ENCODE measurements at places on chromosomes 7 and 10.

- DNase-seq, result no peak
Measured at GRCh38 chr10:27252267-27253000, 11.8 kb upstream of the ACBD5 start.

DNA sequence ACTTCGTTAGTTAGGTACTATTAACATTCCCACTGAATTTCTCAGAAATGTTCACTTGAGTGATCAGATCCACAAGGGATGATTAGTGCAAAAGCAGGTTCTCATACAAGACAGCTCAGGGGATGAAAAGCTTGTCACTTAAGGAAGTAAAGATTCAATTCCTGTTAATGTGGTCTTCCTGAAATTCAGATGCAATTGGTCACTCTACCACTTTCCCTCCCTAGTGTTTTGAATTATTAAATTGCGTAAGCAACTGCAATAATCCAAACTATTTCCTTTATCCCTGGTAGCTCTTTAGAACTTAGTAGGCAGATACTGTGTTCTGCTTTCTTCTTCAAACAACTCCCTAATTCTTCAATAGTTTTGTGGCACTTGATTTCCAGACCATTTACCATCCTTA, 121.4 kb downstream of the MAGI2 start:
- DNase-seq, result peak; percentile 5

DNA sequence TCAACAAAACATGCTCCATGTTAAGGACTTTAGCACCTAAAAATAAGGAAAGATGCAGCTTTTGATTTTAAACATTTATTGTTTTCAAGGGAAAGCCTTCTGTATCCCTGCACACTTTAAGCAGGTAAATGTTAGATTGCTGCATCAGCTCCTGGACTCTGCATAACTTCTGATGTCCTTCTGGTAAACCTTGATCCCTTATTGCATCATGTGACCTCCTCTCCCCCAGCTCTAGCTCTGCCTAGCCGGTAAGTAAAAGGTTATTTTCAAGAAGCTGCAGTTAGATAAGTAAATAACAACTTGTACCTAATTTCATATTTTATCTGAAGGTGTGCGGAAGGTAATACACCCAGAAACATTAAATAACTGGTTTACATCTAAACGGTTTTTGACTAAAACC, 37.5 kb downstream of the PDK4 start:
- no peak for DNase-seq

- DNase-seq, result peak; percentile 84
Measured at GRCh38 chr10:97518301-97519043, 19.7 kb downstream of the UBTD1 start.

DNA sequence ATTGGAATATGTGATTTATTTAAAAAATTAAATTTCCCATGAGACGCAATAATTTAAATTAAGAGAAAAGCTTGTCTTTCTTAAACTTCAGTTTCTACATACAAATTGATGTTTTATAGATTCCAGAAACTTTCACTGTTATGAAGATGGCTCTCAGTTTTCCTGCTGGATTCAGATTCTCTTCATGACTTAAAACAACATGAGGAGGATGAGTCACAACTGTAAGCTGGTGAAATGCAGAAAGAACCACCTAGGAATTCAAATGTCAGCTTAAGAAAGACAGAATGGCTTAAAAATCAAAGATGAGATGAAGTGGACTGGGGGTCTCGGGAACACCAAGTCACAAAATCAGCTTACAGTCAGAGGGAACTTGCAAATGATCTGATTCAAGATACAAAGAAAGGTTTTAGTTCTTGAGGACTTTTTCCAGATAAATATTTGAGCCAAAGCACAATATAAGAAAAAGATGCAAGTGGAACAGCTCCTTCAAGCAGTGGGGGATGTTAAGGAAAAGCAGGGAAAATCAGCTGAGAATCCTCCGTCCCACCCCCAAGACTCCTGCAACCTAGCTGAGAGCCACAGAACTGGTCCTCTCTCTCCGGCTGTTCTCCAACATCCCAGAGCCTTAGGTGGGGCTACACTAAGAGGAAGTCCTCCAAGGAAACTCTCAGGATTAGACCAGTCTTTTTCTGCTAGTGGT, 279.8 kb downstream of the KCNMA1 start:
- peak; percentile 88 for DNase-seq

- DNase-seq, result no peak
Measured at GRCh38 chr7:132386201-132386681, 190.0 kb downstream of the PLXNA4 start.

DNA sequence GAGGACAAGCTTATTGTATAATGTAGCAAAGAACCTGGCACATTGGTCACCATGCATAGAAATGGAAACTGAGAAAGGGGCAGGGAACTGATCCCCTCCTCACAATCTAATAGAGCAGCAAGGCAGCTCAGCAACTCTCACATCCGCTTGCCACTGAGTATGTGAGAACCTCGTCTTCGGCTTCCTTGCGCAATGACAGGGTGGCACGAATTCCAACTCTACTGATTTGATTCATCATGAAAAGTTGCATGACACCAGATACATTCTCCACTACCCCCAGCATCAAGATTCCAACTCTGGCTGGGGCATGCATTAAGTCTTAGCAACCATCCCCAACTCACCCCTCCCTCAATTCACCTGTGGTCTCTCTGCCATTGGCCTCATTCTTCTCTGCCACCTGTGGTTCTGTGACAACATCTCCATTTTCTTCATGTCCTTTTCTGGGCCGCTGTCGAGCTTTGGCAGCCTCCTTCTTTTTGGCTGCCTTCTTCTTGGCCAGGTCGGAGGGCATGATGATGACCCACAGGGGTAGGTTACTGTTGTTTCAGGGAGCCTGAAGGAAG, 976 bp downstream of the ABCF2 start:
- DNase-seq, result peak; percentile 1

- DNase-seq, result peak; percentile 98
Measured at GRCh38 chr10:74822101-74822500, 4.3 kb upstream of the KAT6B start.

DNA sequence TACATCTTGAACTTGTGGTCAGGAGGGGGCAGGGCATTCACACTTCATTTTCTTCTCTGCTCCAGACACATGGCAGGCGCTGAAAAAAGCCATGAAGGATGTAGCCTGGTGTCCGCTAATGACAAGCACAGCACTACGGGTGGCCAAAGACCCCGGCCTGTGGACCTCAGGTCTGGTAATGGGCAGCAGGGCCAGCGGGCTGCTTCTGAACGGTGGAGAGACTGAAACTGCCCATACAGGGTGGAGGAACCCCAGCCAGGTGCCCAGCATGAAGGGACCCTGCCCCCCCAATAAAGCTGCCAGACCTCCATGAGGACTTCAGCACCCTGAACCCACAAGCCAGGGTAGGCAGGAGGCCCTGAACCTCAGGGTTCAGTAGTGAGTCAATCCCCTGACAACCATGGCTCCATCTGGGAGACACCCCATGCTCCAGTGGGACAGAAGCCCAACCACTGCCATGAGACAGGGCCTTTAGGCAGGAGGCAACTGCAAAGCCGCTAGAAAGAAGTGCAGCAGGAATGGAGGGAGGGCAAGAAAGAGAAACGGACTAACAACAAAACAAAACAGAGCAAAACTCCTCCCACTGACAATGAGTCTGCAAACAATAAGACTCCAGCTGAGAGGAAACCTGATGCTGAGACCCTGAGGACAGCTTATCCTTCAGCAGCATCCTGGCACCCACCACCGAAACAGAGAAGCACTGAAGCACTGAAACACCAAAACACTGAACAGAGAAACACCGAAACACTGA, 140.2 kb upstream of the PPP2R2D start:
- DNase-seq, result no peak

DNA sequence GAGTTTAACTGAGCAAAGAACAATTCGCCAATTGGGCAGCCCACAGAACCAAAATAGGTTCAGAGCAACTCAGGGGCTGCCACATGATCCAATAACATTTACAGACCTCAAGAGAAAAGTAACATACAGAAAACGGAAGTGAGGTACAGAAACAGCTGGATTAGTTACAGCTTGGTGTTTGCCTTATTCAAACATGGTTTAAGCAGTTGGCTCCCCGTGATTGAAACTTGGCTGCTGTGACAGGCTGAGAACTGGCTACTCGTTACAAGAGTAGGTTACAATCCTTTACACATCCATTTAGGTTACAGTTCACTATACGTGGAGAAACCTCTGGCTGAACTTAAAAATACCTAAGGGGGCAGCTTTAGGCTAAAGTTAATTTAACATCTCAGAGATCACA, 673.1 kb upstream of the PHF14 start:
- DNase-seq, result no peak

- no peak for DNase-seq
Measured at GRCh38 chr7:142414135-142414534, 156.3 kb upstream of the PRSS58 start.

DNA sequence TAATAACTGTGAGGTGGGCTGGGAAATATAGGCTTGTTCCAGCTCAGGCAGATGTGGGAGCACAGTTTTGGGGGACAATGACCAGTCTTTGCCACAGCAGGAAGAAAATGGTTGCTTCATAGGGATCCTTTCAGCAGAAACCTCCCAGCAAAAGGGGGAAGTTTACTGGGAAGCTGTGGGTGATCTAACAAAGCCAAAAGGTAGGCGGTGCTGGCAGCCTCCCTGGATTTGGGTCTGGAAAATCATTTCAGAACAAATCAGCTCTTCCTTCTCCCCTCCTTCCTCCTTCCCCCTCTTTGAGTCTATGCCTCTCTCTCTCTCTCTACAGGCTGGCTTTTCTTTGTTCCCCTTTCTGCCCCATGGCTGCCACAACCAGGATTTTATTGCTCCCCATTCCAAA, 16.2 kb downstream of the RPS24 start:
- no peak for DNase-seq

GRCh38 chr7:24756545-24757352, 515 bp downstream of the GSDME start:
- peak; percentile 32 for DNase-seq

GRCh38 chr10:130215151-130215930, 79.2 kb downstream of the GLRX3 start:
- DNase-seq, result no peak

- DNase-seq, result peak; percentile 44
Measured at GRCh38 chr7:114903131-114903530, 18.8 kb upstream of the MDFIC start.

DNA sequence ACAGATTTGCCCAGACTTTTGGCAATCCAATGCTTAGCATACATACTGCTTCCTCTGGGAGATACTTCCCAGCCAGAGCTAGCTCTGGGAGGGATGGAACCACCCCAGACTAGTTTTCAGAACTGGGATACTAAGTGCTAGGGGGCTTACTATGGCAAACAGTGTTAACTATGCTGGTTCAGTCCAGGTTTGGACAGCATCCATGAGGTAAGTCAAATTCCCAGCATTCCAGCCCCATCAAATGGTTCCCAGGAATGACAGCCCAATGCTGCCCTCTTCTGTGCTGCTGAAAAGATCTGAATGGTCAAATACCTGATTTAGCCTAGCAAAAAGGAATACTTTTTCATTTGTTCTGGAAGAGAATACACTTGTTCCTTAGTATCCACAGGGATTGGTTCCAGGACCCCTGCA, 141.7 kb upstream of the CCDC6 start:
- DNase-seq, result peak; percentile 87

DNA sequence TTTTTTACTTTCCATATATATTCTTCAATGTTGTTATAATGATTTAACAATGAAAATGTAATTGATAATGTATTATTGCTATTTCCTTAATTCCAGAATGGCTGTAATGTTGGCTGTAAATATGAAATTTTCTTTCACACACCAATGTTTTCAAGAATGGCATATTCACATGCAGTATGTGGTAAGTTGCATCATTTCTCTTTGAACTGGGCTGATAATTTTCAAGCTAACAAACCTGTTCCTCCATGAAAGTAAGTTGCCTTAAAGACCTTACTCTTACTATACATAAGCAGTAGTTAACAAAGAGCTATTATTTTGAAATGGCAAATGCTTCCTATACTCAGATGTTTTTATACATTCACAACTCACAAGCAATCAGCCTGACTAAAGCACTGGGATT, 154.5 kb downstream of the TMEM168 start:
- no peak for DNase-seq

- DNase-seq, result peak; percentile 59
Measured at GRCh38 chr10:48444861-48445841, 138.7 kb downstream of the MAPK8 start.

- DNase-seq, result peak; percentile 50
Measured at GRCh38 chr7:121480058-121480457, 84.0 kb upstream of the FAM3C start.

GRCh38 chr7:15305002-15305600, 256.7 kb downstream of the AGMO start:
- DNase-seq, result peak; percentile 62

- no peak for DNase-seq
Measured at GRCh38 chr10:98951269-98952000, 284.2 kb downstream of the HPSE2 start.
